ENCODE measurements at places on chromosomes 6 and 20.
A peak's percentile ranks its signal among the peaks of the same experiment; 100 is the strongest.

GRCh38 chr6:115512923-115513322, 547.8 kb downstream of the FRK start:
- DNase-seq = no peak

- no peak for DNase-seq
Measured at GRCh38 chr20:9514461-9515213, at the start of gene LAMP5. LAMP5 (plus strand) TSS chr20:9514590; CDS start chr20:9514853, 263 bp downstream.

DNA sequence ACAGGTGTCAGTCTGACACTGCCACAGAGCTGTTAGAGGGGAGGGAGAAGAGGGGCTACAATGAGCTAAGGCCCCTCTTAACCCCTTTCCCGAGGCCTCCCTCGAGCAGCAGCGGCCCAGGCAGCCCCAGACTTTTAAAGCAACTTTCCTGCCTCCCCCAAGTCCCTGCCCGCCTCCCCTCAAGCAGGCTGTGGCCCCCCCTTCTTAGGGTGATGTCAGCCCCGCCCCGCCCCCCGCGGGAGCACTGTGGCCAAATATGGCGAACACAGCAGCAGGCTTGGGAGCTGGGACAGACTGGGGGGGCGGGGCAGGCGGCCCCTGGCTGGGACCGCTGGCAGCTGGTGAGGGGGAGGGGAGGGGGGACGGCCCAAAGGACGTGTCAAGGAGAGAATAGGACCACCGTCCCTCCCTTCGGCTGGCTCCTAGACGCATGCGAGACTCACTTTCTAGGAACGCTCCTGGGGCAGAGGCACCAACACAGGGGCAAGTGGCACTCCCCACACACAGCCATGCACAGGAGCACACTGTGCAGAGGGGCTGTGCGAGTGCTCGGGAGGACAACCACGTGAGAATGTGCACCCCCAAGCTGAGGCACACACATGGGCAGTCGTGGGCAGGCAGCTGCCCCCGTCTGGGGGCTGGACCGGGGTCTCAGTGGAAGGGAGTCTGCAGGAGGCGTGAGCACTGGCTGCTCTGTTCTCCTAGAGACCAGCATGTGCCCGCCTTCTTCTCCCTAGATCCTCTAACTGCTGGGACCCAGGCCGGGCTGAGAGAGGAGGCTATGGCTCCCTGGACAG, 6.7 kb downstream of the TEAD3 start:
- DNase-seq = no peak

- no peak for DNase-seq
Measured at GRCh38 chr6:9527679-9528286, 887.1 kb downstream of the TFAP2A start.

- peak; percentile 22 for DNase-seq
Measured at GRCh38 chr20:47576516-47577033, 74.9 kb downstream of the NCOA3 start.

DNA sequence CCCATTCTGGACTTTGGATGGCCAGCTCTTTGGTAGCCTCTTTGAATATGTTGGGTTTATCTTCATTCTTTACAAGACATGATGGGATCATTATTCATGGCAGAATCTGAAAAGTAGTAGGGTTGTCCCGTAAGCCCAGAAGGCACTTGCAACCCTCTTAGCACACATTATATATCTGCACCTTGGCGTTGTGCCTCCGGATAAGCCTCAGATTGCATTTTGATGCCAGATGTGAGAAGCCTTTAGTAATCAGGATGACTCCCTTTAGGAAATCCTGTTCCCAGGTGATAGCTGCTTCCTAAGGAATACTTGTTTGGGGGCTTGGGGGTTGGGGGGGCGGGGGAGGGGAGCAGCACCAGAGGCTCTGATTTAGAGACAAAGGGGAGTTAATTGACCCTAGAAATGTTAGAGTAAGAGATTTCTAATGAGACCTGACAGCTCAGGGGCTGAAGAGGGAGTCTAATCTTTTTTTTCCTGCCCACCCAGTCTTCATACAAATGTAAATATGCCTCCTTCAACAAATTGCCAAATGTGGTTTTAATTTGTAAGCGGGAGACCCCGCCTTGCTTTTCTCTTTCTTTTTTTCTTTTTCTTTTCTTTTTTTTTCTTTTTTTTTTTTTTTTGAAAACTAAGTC, 55.1 kb downstream of the JAG1 start:
- no peak for DNase-seq

- DNase-seq = no peak
Measured at GRCh38 chr20:9195031-9195430, 126.1 kb downstream of the PLCB4 start.

DNA sequence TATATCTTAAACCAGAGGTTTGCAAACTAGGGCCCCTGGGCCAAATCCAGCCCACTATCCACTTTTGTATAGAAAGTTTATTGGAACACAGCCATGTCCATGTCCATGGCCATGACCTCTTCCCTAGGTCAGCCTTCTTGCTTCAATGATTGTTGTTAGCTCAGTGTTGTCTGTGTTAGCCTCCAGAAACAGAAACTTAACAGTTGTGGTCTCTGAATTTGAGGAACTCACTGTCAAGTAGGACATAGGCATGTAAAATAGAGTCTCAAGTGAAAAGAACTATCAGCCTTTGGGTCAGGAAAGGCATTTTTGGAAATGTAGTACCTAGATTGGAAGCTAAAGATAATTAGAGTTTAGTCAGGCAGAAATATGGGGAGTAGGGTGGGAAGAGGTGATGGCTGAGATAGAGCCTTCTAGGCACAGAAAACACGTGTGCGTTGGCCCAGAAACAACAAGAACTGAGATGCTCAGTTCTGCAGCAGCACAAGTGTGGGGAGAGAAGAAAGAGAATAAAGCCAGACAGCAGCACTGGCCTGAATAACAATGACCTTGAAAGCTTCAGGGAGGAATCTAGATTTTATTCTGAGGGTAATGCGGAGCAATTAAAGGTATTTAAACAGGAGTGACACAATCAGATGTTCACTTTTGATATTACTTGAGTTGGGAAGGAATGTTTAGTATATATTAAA, 87.0 kb upstream of the OLIG3 start:
- no peak for DNase-seq

GRCh38 chr20:51800060-51800871, 2.1 kb downstream of the SALL4 start:
- DNase-seq = peak; percentile 12

DNA sequence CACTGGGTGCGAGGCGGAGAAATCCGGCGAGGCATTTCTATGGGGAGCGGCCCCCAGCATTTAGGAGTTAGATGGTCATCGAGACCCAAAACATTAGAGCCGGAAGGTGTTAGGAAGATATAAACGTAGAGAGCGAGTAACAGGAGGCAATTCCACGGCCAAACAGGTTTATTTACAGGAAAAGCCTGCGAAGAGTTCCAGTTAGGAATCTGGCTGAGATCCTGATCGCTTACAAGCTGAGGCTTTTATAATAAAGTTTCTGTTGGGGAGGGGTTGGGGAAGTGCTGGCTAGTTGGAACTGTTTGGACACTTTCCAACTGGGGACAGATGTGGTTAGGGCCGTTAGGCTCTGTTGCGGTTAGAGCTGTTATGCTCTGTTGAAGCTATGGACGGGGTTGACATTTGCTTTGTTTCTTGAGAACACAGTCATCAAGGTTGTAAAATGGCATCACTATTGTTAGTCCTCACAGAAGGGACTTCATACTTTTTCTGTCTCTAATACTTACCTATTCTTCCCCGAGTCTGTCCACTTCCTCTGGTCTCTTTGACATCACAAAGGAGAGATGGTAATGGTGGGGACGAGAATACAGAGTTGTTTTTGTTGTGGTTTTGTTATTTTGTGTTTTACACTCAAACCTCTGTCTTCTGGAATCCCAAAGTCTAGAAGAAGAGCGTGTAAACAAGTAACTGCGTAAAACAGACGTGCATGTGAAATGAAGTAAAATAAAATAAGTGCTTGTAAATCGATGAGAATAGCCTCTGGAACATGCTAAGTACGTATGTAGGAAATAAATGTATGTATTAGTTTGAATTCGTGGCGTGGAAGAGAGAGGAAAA, 554 bp upstream of the ZSCAN31 start:
- peak; percentile 74 for DNase-seq

GRCh38 chr6:135820340-135820739, 31.2 kb upstream of the PDE7B start:
- DNase-seq = no peak

DNA sequence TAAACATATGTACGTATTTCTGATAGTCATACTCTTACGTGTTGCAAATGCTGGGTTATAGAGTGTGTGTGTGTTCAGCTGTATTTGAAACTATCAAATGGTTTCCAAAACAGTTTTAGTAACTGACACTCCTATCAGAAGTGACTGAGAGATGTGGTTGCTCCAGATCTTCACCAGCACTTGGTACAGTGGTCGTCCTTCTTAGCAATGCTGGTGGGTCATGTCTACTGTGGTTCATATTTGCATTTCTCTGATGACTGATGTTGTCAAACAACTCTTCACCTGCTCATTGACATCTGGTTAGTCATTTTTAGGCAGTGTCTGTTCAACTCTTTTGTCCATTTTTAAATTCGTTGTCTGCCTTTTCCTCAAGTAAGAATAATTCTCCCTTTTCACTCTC, 259.3 kb downstream of the KIF16B start:
- DNase-seq = no peak

DNA sequence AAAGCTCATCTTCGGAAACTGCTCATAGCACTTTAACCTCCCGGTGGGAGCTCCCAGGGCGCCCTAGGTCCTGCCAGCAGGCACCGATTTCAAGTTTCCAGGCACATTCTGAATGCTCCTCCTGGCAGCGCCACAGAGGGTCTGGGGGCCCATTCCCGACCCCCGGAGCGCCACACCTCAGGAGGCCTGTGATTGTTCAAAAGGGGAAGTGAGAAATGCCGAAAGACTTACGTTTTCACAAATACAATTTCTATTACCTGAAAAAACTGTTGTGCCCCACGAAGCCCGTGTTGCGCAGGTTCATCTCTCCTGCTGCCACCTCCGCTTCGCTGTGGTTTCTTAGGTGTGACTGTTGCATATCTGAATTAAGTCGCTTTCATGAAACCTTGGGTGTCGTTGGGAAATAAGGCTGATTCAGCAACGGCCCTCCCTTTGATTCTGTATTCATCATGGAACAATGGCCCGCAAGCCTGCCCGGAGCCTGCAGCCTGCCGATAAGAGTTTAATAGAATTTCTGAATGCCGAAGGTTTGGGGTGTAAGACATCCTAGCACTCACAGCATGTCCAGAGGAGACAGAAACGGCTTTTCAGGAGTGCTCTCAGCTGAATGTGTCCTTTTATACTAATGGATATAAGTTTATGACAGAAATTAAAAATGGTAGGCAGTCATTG, 1.9 kb upstream of the MYT1 start:
- DNase-seq = no peak

DNA sequence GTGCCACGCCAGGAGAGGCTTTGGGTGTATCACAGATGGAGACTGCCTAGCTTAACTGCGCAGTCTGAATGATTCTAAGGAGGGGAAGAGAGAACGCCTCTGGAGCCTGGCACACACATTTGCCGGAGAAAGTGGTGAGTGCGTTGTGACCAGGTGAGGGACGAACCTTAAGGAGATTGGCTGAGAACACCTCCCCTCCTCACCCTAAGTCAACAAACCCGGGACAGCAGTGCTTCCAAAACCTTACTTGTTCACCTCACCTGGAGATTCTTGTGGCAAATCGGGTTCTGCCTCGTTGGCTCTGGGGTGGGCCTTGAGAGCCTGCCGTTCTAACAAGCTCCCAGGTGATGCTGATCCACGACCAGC, 9.4 kb downstream of the SYNJ2 start:
- no peak for DNase-seq

DNA sequence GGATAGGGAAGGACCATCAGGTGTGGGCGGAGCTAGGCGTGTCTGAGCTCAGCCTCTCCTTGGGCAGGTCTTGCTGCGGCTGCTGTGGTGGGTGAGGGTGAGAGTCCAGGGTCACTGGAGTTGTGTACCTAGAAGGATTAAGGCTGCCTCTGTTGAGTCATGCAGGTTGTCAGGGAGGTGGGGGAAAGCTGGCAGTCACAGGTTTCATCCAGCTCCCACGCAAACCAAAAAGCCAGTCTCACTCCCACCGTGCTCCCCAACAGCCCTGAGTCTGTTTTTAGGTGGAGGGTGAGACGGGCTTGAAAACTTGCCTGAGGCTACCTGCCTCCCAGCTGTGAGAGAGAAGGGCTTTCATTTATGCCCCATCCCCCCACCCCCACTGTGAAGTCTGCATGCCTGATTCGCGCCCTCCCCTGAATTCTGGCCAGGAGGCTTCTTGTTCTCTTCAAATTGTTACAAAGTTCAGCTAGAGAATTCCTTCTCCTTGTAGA, 161.5 kb downstream of the MYLK4 start:
- DNase-seq = no peak

- no peak for DNase-seq
Measured at GRCh38 chr6:24915641-24916040, 20.1 kb downstream of the RIPOR2 start.

DNA sequence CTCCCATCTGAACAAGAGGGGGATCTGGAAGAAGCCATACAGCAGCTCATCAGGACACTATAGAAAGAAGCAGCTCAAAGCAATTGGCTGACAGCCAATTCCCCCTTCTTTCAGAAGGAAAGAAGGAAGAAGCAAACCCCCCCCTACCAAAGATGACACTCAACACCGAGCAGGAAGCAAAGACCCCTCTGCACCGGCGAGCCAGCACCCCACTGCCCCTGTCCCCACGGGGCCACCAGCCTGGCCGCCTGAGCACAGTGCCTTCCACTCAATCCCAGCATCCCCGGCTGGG, 1.2 kb downstream of the REM1 start:
- no peak for DNase-seq

DNA sequence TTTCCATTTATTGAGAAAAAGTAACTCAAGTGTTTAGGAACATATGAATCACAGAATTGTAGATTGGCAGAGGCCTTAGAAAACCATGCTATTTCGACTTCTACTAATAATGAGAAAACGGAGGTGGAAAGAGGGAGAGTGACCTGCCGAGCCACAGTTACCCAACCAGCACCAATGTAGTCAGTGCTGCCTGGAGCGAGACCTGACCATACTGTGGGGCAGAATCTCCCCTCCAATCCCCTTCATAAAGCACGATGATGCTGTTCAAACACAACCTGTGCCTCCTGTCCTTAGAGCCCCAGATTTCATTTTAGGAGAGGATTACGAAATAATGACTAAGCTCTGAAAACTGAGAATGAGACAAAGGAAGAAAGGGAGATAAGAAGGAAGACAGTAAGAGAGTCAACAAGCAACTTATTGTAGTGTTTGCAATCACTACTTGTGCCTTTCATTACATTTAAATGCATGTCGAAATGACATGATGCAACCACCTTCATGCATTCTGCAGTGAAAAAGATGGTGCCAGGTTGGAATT, 70.6 kb downstream of the ATXN1 start:
- no peak for DNase-seq

GRCh38 chr20:9227896-9228615, 159.2 kb downstream of the PLCB4 start:
- DNase-seq = no peak

DNA sequence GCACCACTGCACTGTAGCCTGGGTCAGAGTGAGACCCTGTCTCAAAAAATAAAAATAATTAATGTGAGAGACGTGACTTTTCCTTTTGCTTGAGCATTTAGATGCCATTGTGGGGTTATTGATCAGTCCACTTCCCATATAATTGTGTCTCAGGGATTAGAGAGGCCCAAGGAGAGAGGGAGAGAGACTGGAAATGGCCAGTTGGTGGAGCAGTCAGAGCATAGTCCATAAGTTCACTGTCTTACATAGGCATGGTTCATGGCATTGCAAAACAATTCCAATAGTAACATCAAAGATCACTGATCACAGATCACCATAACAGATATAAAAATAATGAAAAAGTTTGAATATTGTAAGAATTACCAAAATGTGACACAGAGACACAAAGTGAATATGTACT, 15.2 kb upstream of the SDHAF4 start:
- no peak for DNase-seq

GRCh38 chr20:54027704-54028103, 42.7 kb downstream of the BCAS1 start:
- no peak for DNase-seq

GRCh38 chr20:32249030-32249738, 28.3 kb upstream of the KIF3B start:
- DNase-seq = no peak
